Bone marrow (tissue), 2 donors: ENCODE measurements at places on chromosomes 6 and 20.

- no peak for DNase-seq
Observed at GRCh38 chr6:2918936-2919335, 15.8 kb upstream of the SERPINB9 start.

DNA sequence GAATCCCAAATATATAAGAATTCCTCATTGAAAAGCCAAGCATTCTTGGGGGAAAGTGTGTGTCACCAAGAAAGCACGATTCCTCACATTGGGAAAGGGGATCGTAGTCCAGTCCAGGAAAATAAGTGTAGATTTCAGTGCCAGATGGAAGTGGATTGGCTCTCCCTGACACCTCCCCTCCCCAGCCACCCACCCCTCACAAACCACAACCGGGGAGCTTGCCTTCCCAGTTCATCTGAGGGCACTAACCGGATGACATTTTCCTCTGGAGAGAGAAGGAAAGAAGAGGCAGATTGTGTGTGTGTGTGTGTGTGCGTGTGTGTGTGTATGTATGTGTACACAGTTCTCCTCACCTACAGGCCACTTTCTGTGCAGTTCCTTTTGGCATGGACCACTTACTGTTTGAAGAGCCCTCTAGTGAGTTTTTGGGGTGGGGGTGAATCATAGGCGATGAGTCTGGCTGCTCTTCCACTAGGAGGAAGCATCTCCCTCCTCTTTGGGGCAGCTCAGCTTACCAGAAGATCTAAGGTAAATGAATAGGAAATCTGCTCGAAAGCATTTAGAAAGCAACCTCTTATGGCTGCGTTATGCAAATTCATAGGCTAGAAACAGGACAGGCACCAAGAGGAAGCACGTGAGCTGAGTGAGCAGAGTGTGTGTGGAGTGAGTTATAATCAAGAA is 20.8 kb downstream of the DAAM2 start:
- DNase-seq: no peak

DNA sequence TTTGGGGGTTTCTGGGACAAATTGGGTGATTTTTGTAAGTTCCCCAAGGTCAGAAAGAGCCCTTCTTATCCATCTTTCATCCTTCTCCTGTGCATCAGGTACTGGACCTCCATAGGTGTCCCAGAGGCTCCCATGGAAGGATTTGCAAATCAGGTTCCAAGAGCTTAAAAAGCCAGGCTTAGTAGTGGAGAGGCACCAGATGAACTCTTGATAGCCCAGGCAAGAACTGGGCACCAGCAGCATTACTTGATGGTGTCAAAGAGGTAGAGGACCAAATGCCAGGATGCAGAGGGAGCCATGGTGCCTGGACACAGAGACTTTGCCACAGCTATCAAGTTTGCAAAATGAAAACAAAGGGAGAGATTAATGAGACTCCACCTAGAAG is 20.9 kb upstream of the TRAM2 start:
- DNase-seq: no peak

DNA sequence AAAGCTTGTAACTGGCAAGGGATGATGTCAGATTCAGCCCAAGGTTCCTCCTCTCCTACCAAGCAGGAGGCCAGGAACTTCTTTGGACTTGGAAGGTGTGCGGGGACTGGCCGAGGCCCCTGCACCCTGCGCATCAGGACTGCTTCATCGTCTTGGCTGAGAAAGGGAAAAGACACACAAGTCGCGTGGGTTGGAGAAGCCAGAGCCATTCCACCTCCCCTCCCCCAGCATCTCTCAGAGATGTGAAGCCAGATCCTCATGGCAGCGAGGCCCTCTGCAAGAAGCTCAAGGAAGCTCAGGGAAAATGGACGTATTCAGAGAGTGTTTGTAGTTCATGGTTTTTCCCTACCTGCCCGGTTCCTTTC is 14.4 kb downstream of the TNFAIP3 start:
- DNase-seq: no peak

GRCh38 chr20:9353180-9353915 is 161.0 kb upstream of the LAMP5 start:
- DNase-seq: no peak

DNA sequence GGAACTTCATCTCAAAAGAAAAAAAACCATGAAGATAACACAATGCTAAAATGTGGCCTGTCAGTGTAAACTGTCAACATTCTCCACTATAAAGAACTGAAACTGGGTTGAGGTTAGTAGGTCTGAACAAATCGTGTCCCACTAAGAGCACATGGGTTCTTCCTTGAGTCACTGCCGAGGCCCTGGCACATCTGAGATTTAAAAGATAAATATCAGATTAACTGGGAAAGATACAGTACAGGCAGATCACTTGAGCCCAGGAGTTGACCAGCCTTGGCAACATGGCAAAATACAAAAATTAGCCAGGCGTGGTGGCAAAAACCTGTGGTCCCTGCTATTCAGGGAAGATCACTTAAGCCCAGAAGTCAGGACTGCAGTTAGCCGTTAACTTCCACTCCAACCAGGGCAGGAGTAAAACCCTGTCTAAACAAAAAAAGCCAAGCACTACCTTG is 5.6 kb downstream of the EEF1A1 start:
- no peak for DNase-seq

- no peak for DNase-seq
Observed at GRCh38 chr20:40908309-40908708, 120.3 kb upstream of the TOP1 start.

GRCh38 chr6:95408111-95408510 is 169.2 kb upstream of the MANEA start:
- DNase-seq: no peak

DNA sequence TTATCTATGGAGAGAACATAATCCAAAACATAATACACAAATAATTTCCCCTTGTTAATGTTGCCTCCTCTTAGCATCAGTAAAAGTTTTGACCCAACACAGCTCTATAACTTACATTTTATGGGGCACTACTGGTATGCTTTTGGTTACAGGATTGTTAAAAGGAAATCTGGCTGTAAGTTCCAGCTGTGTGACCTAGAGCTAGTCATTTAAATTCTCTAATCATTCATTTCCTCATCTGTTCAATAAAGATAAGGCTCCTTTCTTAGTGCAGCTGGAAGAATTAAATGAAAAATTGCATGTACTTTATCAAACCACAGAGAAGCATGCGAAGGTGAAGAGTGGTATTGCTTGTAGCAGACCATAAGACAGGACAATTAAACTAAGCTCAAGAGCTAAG is 4.6 kb downstream of the SLC17A2 start:
- DNase-seq: no peak

DNA sequence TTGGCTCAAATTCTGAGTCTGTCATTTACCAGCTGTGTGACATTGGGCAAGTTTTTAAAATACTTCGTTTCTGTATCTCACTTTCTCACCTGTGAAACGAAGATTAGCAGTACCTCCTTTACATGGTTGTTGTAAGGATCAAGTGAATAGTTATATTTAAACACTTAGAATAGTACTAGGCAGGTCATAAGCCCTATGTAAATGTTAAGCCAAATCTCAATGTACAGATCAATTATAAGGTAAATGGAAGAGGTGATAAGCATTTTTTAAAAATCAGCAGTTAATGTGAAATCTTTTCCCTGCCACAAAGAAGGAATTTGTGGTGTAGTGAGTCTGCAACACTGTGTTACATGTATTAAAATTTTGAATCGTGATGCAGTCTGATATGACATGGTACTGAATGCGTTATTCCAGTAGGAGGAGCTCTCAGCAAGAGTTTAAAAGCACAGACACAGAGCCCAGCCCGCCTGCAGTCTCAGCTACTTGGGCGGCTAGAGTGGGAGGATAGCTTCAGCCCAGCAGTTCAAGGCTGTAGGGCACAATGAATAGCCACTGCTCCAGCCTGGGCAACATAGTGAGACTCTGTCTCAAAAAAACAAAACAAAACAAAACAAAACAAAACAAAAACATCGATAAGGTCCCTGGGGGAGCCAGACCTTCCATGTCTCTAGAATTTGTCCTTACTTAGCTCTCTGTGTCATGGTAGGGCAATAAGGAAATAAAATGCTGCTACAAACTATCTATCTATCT is 46.0 kb downstream of the GTF2H5 start:
- DNase-seq: peak; percentile 73

DNA sequence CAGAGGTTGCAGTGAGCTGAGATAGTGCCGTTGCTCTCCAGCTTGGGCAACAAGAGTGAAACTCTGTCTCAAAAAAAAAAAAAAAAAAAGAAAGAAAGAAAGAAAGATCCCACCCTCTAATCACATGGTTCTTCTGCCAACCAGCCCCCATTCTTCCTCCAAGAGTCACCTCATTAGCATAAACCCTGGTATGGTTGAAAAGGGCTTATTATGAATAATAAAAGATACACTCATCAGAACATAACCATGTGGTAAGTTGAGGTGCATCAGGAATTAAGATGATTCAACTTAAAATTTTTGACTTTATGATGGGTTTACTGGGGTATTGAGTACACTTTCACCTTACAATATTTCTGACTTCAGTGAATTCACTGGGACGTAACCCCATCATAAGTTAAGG is 793 bp upstream of the TRIM40 start:
- no peak for DNase-seq

DNA sequence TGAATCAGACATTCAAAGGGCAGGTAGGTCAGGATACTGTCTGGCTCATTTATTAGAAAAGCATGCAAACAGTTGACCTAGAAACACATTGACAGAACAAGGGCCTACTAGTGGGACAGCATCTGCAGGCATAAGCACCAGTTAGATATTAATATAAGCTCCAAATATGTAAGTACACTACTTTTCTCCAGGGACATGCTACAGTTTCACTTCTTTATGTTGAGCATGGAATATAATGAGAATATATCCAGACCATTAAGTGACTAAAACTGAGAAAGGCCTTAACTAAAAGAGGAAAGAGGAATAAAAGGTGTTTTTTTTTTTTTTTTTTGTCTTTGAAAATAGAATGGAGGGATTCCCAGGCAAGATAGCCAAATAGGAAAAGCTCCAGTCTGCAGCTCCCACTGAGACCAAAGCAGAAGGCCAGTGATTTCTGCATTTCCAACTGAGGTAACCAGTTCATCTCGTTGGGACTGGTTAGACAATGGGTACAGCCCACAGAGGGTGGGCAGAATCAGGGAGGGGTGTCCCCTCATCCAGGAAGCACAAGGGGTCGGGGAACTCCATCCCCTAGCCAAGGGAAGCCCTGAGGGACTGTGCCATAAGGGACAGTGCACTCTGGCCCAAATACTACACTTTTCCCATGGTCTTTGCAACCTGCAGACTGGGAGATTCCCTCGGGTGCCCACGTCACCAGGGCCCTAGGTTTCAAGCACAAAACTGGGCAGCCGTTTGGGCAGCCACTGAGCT is 251.6 kb downstream of the PHF3 start:
- DNase-seq: no peak

GRCh38 chr6:62707156-62707555 is 421.1 kb upstream of the KHDRBS2 start:
- DNase-seq: no peak

- no peak for DNase-seq
Observed at GRCh38 chr6:31465185-31465536, 32.8 kb upstream of the MICB start.

DNA sequence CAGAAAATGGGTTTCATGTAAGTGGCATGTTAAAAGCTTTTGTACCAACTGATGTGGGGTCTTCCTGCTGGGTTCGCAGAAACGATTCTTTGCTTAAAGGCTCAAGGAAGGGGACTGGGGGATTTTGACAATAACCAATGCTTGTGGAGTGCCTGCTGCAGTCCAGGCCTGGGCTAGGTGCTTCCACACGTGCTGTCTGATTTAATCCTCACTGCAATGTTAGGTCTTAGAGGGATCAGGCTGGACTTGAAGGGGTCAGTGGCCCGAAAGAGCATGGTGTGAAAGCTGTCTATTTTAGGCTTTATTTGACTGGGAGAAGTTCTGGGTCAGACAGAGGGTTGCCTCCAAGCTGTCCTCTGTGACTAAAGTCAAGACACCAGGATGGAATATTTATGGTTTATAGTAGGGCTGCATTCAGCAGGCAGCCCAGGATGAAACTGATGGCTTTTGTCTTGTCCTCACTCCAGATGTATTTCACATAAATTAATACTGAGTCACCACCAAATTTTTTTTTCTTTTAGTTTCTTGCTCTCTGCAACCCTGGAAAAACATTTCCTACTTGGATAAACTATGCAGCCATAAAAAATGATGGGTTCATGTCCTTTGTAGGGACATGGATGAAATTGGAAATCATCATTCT is 219.1 kb downstream of the ZMYND8 start:
- no peak for DNase-seq

GRCh38 chr6:106527979-106528378 is 101.3 kb downstream of the RTN4IP1 start:
- DNase-seq: no peak

GRCh38 chr6:157438611-157439111 is 57.7 kb downstream of the ZDHHC14 start:
- no peak for DNase-seq

GRCh38 chr6:73954881-73955280 is 258.9 kb downstream of the CD109 start:
- DNase-seq: no peak

DNA sequence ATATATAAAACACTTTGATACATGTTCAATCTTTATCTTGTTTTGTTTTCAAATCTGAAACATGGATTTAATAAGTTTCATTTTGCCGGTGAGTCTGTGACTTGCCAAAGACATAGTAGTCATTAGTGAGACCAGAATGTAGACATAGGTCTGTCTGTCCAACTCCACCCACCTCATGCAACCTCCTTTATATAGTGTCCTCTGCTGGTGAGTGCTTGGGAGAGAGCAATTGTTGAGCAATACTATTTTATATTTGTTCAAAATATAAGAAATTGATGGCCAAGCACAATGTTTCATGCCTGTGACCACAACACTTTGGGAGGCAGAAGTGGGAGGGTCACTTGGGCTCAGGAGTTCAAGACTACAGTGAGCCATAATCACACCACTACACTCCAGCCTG is 10.8 kb upstream of the LY86 start:
- no peak for DNase-seq

- DNase-seq: no peak
Observed at GRCh38 chr20:60540591-60540990, 582.4 kb downstream of the CDH26 start.

DNA sequence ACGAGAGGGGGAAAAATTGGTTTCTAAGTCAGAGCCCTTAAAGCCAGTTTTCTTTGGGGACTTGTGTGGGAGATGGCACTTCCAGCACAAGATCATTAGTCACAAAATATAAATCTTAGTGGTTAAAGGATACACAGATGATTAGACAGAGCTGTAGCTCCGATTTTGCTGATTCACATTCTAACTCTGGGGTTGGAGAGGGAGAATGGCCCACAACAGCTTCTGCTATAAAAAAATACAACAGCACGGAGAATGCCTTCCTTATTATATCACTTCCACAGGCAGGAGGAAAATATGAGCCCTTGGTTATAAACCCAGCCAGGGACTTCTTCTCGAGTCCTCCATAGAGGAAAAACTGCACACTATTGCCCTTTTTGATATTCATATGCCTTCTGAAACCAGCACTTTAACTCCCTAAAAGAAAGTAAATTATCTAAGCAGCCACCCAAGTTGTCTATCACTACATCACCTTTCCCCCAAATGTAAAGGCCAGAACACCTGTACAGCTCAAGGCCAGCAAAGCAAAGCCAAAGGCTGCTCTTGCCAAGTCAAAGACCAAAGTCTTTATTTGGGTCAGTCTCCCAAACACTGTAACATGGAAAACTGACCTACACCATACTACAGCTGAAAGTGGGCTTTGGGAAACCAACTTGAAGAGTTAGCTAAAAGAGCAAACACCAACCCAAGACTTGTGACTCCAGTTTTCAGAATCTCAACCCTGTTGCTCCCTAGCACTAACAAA is 10.4 kb downstream of the MRPL14 start:
- DNase-seq: no peak
